Stromal cell of bone marrow (primary cell): ENCODE measurements at places on chromosomes 6 and 20.

DNA sequence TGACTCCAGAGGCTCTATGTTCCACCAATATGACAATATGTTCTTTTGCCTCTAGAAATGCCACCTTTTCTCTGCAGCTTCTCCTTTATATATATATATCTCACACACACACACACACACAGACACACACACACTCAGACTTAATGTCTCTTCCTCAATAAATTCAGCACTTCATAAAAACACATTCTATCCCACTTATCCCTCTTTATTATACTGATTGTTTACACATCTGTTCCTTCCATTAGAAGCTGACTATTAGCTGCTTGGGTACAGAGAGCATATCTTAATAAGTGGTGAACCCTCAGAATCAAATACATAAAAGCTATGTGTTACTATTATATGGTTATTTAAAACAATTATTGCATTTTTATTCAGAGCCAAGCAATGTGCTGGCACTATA is 23.3 kb downstream of the NRSN1 start:
- no peak for DNase-seq

DNA sequence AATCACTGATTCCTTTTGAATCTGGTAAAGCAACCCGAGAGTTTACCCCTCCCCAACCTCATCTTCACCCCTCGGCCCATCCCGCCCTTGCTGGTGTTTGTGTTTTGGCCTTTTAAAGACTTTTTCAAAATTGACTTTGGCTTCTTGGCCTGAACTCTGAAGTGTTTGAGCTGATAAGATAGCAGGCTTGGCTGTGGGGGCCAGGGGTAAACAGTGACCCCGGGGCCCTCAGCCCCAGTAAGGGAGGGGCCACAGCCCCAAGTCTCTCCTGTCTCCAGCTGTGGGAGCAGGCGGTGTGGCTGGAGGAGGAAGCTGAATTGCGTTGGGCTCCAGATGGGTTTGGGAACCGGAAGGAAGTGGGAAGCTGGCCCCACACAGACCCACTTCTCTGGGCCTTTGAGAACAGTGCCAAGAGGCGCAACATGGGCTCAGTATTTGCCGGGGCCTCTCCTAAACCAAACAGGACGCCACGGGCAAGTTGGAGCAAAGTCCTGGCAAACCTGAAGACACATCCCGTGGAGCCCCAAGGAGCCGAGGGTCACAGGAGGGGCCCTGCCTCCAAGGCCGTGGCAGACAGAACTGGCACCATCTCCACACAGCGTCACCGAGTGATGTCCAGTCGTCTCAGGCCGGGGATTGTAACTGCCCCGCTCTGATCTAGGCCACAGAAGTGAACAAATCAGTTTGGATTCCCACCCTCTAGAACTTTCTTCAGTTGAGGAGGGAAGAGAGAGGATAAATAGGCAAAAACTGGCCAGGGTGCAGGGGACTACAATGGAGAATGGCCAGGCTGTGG is 54.3 kb upstream of the PTPN1 start:
- no peak for DNase-seq

GRCh38 chr6:93341900-93342613 is 77.3 kb downstream of the EPHA7 start:
- no peak for DNase-seq

DNA sequence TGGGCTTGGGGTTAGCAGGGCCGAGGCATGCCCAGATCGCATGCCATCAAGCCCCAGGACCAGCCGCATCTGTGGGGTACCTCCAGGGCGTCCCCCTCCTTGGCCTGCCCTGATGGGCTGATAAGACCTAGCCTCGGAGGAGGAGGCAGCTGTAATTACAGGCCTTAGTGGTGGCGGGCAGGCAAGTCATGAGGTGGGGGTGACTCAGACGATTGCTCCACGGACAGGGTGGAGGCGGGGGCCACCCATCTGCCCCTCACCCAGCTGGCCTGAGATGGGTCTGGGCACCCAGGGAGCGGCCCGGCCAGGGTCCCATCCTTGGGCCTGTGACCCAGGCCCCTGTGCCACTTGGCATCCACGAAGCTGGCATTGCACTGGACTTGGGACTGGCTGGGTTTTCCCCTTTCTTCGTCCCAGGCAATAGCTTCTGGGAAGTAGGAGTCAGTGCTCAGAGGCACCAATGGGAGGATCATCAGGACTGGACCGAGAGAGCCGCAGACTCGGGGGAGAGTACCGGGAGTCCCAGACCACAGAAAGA is 57.5 kb downstream of the CEBPB start:
- DNase-seq: peak; percentile 32

- DNase-seq: no peak
Observed at GRCh38 chr6:169794317-169795055, 43.1 kb downstream of the ERMARD start.

DNA sequence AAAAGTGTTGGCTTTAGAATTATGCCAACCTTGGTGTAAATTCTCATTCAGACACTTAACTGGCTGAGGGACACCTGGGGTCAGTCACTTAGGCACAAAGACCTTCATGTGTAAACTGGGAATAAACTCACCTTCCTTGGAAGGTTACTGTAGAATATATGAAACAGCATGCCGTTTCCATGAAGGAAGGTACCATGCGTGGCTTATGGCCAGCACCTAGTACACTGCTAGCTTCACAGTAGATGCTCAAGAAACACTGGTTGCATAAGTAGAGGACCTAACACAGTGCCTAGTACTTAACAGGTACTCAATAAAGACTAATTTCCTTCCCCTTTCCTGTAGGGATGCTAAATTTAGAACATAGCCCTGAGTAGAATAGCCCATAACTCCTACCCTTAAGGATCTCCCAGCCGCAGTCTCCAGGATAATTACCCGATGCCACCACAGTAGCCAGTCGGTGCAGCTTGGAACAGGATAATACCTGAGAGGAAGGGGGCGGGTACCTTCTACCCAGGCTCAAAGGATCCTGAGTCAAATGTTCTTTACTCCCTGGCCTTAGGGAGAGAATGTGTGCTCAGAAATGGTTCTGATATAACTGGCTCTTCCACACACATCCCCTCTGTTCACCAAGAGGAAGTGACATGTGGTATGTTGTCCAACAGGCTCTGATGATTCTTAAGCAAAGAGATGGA is 3.6 kb downstream of the BCL2L1 start:
- no peak for DNase-seq

DNA sequence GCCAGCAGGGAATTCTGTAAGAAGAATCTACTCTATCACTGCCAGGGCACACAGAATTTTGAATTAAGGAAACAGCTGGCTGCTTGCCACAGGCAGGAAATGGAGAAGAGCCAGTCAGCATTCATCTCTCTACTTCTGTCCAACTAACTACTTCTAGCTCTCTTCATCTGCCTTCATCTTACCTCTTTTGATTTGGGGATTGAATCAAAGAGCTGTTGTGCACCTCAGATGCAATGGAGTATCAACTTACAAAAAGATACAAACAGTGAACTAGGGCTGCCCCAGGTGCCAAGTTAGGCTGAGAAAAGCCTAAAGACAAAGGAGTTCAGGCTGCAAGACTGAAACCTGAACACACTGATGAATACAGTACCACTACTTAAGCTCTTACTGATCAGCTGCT is 82.0 kb downstream of the PTPRK start:
- no peak for DNase-seq

- DNase-seq: no peak
Observed at GRCh38 chr6:122365775-122366403, 33.6 kb upstream of the HSF2 start.

DNA sequence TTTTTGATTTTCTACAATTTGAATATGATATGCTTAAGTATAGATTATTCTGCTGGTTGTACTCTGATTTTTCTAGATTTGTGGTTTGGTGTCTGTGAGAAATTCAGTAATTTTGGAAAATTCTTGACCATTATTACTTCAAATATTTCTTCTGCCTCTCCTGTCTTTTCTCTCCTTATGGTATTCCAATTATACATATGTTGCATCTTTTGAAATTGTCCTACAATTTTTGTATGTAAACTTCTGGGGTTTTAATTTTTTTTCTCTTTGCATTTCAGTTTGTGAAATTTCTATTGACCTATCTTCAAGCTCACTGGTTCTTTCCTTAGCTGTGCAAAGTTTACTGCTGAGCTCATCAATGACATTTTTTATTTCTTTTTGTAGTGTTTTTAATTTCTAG is 534.4 kb upstream of the SLC35B3 start:
- DNase-seq: no peak

DNA sequence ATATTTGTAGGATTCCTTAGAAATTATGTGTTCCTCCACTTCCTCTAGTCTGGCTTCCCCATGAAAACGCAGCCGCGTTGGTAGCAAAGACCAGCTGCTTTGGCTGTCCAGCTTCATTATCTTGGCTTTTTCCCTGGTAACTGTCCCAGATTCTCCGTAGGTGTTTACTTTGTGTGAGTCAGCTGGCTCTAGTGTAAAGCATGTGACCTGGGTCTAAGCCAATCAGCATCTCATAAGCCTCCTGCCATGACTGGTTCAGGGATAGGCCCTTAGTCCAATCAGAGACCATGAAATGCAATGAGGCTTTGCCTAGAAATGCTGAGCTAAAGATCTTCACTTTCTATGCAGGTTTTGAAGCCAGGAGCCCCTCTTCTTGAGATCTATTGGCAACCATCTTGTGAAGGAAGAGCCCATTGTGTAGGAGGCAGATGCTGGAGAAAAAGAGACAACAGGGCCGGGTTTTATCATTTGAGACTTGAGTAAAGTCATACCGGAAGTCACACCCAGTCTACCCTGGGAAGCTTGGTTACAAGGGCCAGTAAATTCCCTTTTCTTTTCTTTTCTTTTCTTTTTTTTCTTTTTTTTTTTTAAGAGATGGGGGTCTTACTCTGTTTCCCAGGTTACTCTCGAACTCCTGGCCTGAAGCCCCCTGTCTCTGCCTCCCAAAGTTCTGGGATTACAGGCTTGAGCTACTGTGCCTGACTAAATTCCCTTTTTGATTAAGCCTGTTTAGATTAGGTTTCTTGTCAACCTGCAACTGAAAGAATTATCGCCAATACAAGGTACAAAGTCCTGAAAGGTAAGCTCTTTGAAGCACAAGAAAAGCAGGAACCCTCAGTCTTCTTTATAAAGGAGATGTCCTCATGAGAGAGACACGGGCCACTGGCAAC is 256.5 kb upstream of the RREB1 start:
- peak; percentile 97 for DNase-seq

- DNase-seq: no peak
Observed at GRCh38 chr6:158713469-158713868, 63.6 kb downstream of the SYTL3 start.

DNA sequence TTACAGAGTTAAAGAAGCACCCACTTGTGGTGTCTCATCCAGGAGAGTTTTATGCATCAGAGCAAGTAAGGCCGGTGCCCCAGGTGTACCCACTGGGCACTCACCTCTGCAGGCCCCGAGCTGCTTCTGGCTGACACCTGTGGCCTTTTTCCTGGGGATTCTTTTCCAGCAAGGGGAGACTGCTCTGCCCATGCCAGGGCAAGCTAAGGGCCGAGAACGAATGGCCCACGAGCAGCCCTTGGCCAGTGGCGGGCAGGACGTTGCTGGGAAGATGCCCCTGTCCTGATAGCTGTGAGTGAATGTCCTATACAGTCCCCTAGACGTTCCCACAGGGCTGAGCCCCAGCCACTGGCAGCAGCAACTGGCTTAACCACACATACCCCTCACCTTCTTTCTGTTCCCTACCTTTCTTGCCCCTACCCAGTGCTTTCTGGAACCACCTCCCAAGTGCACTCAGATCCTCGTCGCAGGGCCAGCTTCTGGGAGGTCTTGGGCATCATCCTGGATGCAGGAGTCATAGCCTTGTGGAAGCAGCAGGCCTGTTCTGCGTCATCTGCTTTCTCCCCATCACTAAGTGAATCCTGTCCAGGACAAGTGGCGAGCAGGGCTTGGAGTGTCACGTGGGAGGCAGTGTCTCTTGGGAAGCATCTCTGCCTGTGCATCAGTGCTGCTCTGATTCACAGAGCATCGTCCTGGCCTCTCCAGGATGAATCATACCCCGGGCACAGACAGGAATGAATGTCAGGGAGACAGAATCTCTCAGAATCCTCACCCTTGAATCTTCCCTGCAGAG is 32.5 kb downstream of the SYNDIG1 start:
- peak; percentile 98 for DNase-seq

- DNase-seq: peak; percentile 58
Observed at GRCh38 chr20:4227085-4227821, 211.9 kb upstream of the RNF24 start.

DNA sequence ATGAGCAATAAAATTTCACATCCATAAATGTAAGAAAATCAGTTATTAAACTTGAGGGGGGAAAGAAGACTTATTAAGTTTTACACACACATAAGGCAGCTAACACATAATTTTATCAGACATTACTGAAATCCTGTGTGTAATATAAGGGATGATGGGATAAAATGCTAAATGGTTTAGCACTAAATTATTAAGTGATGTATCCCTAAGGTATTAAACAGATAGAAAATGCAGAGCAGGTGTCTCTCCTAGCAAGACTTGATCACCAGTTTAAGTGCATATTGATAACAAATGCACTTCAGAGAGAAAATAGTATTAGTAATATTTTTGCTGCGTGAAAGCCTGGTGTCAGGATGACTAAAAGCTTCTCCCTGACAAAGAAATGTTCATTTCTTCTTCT is 172.8 kb upstream of the ZFP64 start:
- DNase-seq: no peak

DNA sequence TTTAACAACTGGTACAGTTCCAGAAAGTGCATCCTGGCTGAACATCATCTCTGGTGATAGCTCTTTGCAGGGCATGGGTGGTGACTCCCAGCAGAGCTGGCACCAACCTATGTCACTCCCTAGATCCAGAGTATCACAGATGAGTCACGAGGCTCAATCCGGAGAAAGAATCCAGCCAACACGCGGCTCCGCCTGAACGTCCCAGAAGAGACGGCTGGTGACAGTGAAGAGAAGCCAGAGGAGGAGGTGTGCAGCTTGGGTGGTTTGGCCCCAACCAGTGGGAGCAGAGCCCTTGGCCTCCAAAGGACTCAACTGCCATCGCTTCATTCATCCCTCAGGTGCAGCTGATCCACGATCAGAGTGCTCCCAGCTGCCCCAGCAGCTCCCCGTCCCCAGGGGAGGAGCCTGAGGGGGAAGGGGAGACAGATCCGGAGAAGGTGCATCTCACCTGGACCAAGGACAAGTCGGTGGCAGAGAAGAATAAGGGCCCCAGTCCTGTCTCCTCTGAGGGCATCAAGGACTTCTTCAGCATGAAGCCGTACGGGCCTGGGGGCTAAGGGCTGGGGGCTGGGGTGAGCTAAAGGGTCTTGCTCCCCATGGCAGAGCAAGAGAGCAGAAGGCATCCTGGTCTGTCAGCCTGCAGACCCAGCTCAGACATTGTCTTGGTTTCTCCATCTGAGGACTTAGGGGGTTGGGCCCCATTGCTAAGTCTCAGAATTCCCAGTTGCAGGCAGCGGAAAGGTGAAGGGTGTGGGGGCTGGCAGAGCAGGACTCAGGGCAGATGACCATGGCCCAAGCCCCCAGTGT is 27.2 kb downstream of the SLC12A5 start:
- DNase-seq: no peak

- DNase-seq: no peak
Observed at GRCh38 chr20:5136096-5136495, 9.3 kb downstream of the CDS2 start.
